Activated CD4-positive, alpha-beta T cell treated with anti-CD3 and anti-CD28 coated beads, Interleukin-2, amount 10 ng/mL, durations not matched to agents 7 days and 5 days (primary cell): ENCODE measurements at places on chromosomes 3 and 15. TPM values are rescaled to one million over a fixed set of nuclear protein-coding genes. Genes with fewer than 3 reads are reported as not detected.

The PLS1 gene
- 2.6 TPM for total RNA-seq

The ZNF660 gene
- not detected for total RNA-seq

The ITIH4 gene
- total RNA-seq = 28.6 TPM

The MOBP gene
- total RNA-seq = not detected

The SLC12A8 gene
- total RNA-seq = 0.37 TPM

The PAK6 gene
- total RNA-seq = 0.35 TPM

The COL7A1 gene
- total RNA-seq = 0.52 TPM

GRCh38 chr3:169440926-169441325 is 222.6 kb downstream of the MECOM start:
- H3K36me3 ChIP-seq = no peaks in the 10 kb centered on the region
- H3K4me1 ChIP-seq = no peaks in the 10 kb centered on the region
- H3K4me3 ChIP-seq = no peak overlapping the region
- no peaks in the 10 kb centered on the region for H3K27me3 ChIP-seq

GRCh38 chr15:100875976-100876375 is 3.7 kb upstream of the ALDH1A3 start:
- H3K27ac ChIP-seq = no peak overlapping the region
- H3K36me3 ChIP-seq = no peaks in the 10 kb centered on the region
- DNase-seq = no peak
- H3K4me1 ChIP-seq = peaks cover 7% of the 10 kb centered on the region
- H3K4me3 ChIP-seq = no peak overlapping the region

DNA sequence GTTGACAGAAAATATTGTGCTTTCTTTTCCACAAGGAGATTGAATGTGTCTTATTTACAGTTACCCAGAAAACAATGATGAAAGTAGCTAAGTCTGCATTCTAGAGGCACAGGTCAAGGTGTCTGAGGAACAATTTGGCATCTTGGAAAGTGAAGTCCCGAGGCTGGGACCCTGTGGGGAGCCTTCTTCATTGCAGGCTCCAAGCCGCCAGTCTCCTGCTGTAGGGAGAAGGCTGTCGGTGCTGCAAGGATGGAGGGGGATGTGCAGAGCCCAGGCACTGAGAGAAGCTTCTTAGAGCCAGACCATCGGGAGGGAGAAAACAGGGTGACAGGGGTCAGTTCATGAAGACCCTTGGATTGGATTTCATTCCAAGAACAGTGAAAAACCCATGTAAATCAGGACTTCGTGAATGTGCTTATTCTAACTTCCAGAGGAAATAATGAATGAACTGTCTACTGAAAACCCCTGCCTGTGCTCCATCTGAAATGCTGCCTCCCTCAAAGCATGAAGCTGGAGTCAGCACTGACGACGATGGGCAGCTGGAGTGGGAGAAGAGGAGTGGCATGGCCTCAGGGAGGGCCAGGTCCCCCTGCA is 25.2 kb upstream of the NSMCE3 start:
- no peak overlapping the region for H3K4me3 ChIP-seq
- H3K27ac ChIP-seq = no peak overlapping the region
- no peaks in the 10 kb centered on the region for H3K4me1 ChIP-seq
- H3K27me3 ChIP-seq = peaks cover 8% of the 10 kb centered on the region
- H3K36me3 ChIP-seq = no peaks in the 10 kb centered on the region

DNA sequence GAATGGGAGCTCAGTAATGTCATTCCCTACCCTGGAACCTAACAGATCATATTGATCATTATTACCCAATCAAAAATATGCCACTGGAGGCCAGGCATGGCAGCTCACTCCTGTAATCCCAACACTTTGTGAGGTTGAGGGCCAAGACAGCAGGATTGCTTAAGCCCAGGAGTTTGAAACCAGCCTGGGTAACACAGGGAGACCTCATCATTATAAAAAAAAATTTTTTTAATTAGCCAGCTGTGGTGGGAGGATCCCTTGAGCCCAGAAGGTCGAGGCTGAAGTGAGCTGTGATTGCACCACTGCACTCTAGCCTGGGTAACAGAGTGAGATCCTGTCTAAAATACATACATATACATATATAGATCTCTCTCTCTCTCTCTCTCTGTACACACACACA is 10.2 kb downstream of the IGDCC4 start:
- H3K4me3 ChIP-seq = no peak overlapping the region
- DNase-seq = no peak
- H3K27me3 ChIP-seq = peaks cover 24% of the 10 kb centered on the region

GRCh38 chr15:57339321-57339720 is 37.0 kb upstream of the CGNL1 start:
- no peak overlapping the region for H3K4me3 ChIP-seq
- no peak for DNase-seq
- no peaks in the 10 kb centered on the region for H3K36me3 ChIP-seq
- H3K27me3 ChIP-seq = no peaks in the 10 kb centered on the region
- H3K4me1 ChIP-seq = no peaks in the 10 kb centered on the region

- peaks cover 28% of the 10 kb centered on the region for H3K4me1 ChIP-seq
- peak overlapping the region; percentile 41 for H3K27ac ChIP-seq
- H3K27me3 ChIP-seq = no peaks in the 10 kb centered on the region
- H3K36me3 ChIP-seq = peaks cover 29% of the 10 kb centered on the region
Measured at GRCh38 chr3:17179381-17180205, 294.8 kb downstream of the PLCL2 start.

DNA sequence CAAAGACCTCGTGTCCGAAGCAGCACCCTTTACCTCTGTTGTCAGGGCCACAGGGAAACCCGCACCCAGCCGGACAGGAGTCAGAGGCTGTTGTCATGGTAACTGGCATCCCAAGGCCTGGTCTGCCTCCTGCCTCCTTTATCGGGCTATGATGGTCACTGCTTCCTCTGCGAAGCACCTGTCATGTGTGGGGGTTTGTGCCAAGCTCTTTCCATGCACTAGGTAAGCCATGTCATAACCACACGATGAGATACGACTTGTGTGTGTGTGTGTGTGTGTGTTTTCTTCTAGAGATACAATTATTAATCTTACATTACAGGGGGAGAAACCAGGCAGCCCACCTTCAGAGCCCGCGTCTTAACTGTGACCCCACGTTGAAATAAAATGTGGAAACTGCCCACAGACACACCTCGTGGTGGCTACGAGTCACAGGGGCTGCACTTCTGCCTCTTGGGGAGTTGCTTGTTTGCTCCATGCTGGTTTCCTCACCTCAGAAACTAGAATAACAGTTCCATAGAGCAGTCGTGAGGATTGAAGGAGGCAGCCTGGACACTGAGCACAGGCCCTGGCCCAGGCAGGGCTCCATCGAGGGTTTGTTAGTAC is 18.0 kb downstream of the ZDHHC19 start:
- no peaks in the 10 kb centered on the region for H3K36me3 ChIP-seq
- no peaks in the 10 kb centered on the region for H3K27me3 ChIP-seq
- H3K4me3 ChIP-seq = no peak overlapping the region
- peak overlapping the region; percentile 95 for H3K27ac ChIP-seq

GRCh38 chr15:62711691-62712454 is 330.7 kb upstream of the TPM1 start:
- H3K4me3 ChIP-seq = no peak overlapping the region
- no peak overlapping the region for H3K27ac ChIP-seq
- no peaks in the 10 kb centered on the region for H3K4me1 ChIP-seq
- H3K27me3 ChIP-seq = no peaks in the 10 kb centered on the region
- H3K36me3 ChIP-seq = no peaks in the 10 kb centered on the region

- DNase-seq = no peak
- no peak overlapping the region for H3K27ac ChIP-seq
- H3K4me1 ChIP-seq = no peaks in the 10 kb centered on the region
- H3K36me3 ChIP-seq = no peaks in the 10 kb centered on the region
Measured at GRCh38 chr15:82100111-82100929, 54.5 kb upstream of the MEX3B start.

GRCh38 chr15:100833417-100834389 is 45.9 kb upstream of the ALDH1A3 start:
- no peaks in the 10 kb centered on the region for H3K4me1 ChIP-seq
- no peaks in the 10 kb centered on the region for H3K36me3 ChIP-seq
- no peak for DNase-seq
- H3K27me3 ChIP-seq = peaks cover 22% of the 10 kb centered on the region

- peaks cover 33% of the 10 kb centered on the region for H3K36me3 ChIP-seq
- peak overlapping the region; percentile 95 for H3K27ac ChIP-seq
- no peaks in the 10 kb centered on the region for H3K27me3 ChIP-seq
- H3K4me1 ChIP-seq = peaks cover 86% of the 10 kb centered on the region
- DNase-seq = peak; percentile 73
Measured at GRCh38 chr15:60580650-60581376, 101.9 kb upstream of the ICE2 start.

DNA sequence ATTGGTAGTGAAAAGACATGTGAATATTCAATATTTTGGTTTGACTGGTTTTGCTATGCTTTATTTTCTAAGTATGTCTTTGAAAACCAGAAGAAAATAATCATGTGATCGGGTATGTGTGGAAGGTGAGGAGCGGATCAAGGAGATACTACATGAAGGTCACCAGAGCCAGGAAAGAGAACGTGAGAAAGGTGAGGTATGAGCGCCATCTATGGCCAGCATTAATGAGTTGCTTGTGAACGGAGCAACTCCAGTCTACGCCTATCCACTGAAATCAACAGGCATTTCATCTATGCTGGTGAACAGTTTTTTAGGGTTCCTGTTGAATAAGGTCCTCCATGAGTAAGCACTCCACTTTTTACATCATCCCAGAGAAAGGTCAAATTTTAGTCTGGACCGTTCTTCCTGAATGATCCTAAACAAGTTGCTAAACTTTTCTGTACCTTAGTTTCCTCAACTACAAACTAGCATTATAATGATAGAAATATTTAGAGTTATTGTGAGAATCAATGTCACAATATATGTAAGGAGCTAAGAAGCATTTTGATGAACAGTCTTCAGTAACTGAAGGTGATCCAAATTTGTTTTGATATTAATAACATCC is 1435.2 kb upstream of the CADM2 start:
- no peak overlapping the region for H3K4me3 ChIP-seq
- H3K36me3 ChIP-seq = no peaks in the 10 kb centered on the region
- no peaks in the 10 kb centered on the region for H3K4me1 ChIP-seq
- no peak overlapping the region for H3K27ac ChIP-seq

DNA sequence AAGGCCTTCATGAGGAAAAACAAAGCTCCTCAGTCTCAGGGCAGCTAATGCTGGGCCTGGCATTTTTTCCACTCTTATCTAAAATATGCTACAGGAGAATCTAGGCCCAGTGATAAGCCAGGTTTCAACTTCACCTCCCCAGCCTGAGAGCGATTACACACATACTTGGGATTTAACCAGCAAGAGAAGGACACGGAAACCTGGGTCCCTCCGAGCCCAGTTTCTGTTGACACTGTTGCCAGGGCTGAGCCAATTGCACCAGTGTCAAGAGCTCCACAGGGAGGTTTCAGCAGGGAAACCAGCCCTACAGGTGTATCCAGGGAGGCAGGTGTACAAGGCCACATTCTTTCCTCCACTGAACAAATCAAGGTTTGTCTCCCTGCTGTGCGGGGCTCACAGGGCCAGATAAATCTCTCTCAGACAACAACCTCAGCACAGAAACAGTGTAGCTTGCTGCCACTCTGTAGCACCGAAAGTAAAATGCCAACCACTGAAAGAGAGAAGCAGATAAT is 85.4 kb downstream of the MAGI1 start:
- no peaks in the 10 kb centered on the region for H3K27me3 ChIP-seq
- H3K4me3 ChIP-seq = no peak overlapping the region
- no peak for DNase-seq
- no peaks in the 10 kb centered on the region for H3K4me1 ChIP-seq
- no peak overlapping the region for H3K27ac ChIP-seq
- no peaks in the 10 kb centered on the region for H3K36me3 ChIP-seq

DNA sequence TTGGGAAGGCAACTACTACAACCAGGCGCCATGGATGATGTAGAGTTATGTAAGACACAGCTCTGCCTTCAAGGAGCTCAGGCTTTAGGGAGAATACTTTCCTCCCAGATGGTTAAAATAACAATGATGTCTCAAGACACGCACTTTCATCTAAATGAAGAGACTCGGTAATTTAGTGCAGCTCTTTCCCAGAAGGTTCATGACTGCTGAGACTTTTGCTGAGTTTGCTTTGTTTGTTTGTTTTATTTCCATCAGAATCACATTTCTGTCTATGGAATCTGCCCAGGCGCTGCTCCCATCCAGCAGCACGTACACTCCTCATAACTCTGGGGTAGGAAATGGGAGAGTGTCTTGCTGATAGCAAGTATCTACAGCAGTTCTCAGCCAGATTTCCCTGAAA is 33.9 kb upstream of the MEX3B start:
- no peaks in the 10 kb centered on the region for H3K4me1 ChIP-seq
- no peaks in the 10 kb centered on the region for H3K36me3 ChIP-seq
- H3K27me3 ChIP-seq = no peaks in the 10 kb centered on the region
- H3K4me3 ChIP-seq = no peak overlapping the region
- H3K27ac ChIP-seq = no peak overlapping the region

DNA sequence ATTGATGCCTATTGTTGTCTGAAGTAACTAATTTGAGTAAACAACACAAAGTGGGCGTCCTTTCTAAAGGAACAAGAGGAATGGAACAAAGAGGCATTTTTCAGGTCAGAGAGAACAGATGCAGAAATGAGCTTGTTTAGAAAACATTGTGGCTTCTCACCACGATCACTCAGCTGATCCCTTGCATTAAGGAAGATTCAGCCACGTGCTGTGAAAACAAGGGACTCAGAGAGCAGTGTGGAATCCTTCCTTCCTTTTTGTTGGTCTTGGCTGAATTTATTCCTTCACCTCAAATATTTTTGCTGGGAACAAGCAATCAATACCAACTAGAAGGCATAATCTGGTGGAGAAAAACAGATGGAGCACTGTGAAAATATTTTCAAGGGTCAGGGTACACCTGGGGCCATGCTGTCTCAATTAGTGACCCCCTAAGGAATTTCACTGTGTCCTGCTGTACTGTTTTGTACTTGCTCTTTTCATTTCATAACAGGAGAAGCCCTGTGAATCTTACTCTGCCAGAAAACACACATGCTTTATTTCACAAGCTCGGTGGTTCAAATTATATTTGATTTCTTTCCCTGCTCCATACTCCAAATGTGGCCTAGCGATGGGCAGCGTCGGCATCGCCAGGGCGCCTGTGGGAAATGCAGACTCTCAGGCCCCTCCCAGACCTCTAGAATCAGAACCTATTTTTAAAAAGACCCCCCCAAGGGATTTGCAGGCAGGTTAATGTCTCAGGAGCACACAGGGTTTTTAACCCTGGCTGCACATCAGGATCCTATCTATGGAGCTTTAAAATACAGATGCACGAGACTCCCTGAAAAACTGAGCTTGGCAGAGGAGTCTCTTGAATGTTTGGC is 11.6 kb upstream of the SLC6A20 start:
- no peak overlapping the region for H3K4me3 ChIP-seq
- H3K27ac ChIP-seq = no peak overlapping the region
- DNase-seq = no peak
- H3K36me3 ChIP-seq = no peaks in the 10 kb centered on the region
- H3K4me1 ChIP-seq = peaks cover 5% of the 10 kb centered on the region
